ENCODE measurements at places on chromosomes 6 and 20. TPM values are rescaled to one million over a fixed set of nuclear protein-coding genes. Genes with fewer than 3 reads are reported as not detected.

Gene SLC22A2
- 1.1 TPM for total RNA-seq

Gene AVP
- total RNA-seq: not detected

Gene WFDC11
- not detected for total RNA-seq

Gene SLCO4A1
- 16.3 TPM for total RNA-seq

Gene PHACTR1
- 13.2 TPM for total RNA-seq

Gene MUC21
- not detected for total RNA-seq

Gene APOBEC2
- total RNA-seq: not detected

Gene INSM1
- not detected for total RNA-seq

Gene GLP1R
- total RNA-seq: not detected

Gene GTPBP2
- 55.5 TPM for total RNA-seq

Gene SNTA1
- 3.2 TPM for total RNA-seq

Gene HLA-DOA
- 1.9 TPM for total RNA-seq

Gene MAFB
- 0.97 TPM for total RNA-seq

Gene RSPO3
- total RNA-seq: not detected

Gene JPH2
- total RNA-seq: 2.1 TPM

GRCh38 chr20:56685879-56686278 lies 56.8 kb downstream of the TFAP2C start:
- no peak for DNase-seq

- DNase-seq: no peak
These were observed 6.4 kb downstream of the TAB2 start for GRCh38 chr6:149323925-149324324.

- DNase-seq: peak; percentile 29
These were observed 106.7 kb downstream of the SLX4IP start for GRCh38 chr20:10541668-10542411.

DNA sequence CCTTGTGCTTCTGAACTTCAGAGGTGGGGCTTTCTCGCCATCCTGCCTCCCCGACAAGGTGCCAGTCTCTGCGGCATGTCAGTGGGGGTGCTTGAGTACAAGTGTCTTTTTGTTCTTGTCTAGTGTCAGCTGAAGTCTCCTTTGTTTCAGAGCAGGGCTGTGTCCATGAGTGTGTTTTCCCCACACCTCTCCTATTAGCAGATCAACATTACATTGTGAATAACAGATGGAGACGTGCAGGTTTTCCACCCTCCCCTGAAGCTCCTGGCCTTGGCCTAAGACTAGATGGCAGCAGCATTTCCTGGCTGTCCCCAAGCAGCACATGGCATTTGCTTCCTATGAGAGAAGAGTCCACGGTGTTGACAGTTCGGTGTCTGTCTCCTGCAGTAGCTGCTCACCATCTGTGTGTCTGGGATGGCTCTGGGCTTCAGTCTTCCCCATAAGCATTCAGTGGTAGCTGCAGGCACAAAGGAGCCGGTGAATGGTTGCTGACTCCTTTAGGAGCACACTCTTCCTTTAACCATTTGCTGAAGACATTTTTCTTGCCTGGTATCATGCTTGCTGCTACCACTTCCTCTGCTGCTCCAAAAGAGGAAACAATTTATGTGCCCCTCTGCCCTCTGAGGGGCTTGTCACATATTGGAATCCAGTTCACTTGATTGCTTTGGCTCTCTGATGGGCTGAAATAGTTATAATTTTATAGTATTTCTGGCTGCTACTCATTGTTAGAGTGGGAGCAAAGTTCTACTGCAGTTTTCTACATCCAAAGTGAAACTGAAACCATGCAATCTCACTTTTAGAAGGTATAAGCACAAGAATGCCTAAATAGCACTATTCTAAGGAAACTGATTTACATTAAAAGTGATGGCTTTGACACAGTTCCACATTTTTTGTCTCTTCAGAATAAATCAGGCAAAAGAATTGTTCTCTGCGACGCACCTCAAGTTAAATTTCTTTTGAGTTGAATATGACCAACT lies 913.0 kb downstream of the C6orf118 start:
- no peak for DNase-seq

DNA sequence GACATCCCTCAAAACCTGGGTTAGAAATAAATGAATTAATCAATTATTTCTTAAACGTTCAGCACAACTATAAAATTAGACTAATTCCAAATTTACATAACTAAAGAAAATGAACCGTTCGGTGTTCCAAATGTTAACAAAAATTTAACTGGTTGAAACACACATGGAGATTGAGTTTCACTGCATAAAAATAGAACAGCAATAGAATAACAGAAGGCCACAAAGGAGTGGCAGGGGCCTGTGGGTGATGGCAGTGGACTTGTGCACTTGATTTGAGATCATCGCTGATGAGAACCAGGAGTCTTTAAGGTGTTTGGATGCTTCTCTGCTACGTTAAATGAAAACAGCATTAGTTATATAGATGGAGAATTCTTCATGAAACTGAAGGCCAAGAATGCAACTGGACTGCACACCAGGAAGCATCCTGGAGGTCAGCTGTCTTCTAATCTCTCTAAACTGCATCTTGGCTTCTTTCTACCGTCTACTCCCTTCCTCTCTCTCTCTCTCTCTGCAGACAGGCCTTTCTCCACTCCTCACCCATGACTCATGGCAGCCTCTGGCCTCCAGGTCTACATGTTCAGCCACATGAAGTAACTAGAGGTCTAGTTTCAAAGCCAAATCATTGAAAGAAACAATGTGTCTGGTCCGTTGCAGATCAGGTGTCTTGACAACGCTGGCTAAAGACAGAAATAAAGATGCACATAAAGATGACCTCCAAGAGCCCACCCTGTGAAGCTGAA lies 111.3 kb downstream of the SIM1 start:
- DNase-seq: no peak

GRCh38 chr6:71342772-71343171 lies 54.2 kb downstream of the OGFRL1 start:
- DNase-seq: no peak

GRCh38 chr6:11969092-11969491 lies 43.0 kb upstream of the HIVEP1 start:
- DNase-seq: no peak

GRCh38 chr6:27157459-27158315 lies 89.8 kb upstream of the PRSS16 start:
- DNase-seq: peak; percentile 89

GRCh38 chr20:37151529-37151928 lies 27.6 kb upstream of the RPN2 start:
- no peak for DNase-seq

GRCh38 chr6:20954315-20954714 lies 420.1 kb downstream of the CDKAL1 start:
- no peak for DNase-seq

DNA sequence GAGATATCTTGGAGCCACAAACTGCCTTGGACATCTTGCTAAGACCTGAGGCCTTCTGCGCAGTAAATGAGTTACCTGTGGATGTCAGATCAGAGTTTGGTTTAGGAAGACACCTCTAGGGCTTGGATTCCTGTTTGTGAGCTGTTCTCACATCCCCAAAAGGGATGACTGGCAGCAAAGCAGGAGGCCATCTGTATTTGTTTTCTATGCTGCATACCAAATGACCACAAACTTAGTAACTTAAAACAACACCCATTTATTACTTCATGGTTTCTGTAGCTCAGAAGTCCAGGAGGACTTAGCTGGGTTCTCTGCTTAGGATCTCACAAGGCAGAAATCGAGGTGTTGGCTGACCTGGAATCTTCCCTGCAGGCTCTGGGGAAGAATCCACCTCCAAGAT lies 116.7 kb downstream of the UNC5CL start:
- peak; percentile 21 for DNase-seq

- DNase-seq: no peak
These were observed 1.4 kb upstream of the ENPP5 start for GRCh38 chr6:46172176-46172575.

DNA sequence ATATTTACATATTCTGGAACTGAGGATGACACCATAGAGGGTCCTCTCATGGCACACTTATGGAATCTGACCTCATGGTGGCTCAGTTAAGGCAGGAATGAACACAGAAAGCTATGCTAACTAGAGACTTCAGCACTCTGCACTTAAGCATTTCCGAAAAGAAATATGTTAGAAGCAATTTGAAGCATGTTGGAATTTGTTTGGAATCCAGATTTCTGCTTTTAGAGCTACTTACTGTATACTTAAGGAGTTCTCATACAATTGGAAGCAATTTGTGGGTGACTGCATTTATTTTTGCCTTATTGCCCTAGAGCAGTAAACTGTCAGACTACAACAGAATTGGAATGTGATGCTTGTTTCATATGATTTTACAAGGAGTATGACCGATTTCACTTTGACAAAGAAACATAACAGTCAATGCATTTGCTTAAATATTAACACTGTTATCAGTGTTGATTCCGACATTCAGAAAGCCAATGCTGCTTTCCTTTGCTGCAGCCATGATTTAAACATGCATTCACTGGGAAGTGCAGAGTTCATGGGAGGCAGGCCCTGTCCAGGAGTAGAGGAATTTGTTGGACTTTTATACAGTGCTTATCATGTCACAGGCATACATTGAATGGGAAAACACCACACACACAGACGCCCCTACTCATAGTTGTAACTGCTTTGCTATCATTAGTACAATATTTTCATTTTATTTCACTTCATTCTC lies 244.4 kb downstream of the SAMD5 start:
- DNase-seq: no peak

DNA sequence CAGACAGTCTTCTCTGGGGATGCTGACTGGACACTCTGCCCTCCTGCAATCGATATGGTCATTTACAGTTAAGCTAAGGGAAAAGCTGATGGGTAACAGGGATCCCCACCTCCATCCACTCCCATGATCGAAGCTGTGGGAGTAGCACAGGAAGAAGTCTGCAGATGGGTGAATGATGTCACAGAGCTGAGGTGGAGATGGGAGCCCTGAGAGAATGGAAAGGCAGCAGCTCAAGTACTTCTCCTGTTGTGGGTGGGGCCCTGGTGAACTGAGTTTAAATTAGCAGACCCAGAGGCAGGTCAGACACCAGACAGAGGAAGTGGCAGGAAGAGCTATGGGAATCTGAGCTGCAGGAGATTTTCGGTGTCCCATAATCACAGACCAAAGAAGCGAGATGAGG lies 29.0 kb downstream of the HDGFL1 start:
- DNase-seq: peak; percentile 42

Data from Daoy (cell line).